ENCODE measurements at places on chromosomes 11 and 22. TPM values are rescaled to one million over a fixed set of nuclear protein-coding genes. Genes with fewer than 3 reads are reported as not detected.
A peak's percentile ranks its signal among the peaks of the same experiment; 100 is the strongest.

CCDC73 gene
- not detected for total RNA-seq

DNA sequence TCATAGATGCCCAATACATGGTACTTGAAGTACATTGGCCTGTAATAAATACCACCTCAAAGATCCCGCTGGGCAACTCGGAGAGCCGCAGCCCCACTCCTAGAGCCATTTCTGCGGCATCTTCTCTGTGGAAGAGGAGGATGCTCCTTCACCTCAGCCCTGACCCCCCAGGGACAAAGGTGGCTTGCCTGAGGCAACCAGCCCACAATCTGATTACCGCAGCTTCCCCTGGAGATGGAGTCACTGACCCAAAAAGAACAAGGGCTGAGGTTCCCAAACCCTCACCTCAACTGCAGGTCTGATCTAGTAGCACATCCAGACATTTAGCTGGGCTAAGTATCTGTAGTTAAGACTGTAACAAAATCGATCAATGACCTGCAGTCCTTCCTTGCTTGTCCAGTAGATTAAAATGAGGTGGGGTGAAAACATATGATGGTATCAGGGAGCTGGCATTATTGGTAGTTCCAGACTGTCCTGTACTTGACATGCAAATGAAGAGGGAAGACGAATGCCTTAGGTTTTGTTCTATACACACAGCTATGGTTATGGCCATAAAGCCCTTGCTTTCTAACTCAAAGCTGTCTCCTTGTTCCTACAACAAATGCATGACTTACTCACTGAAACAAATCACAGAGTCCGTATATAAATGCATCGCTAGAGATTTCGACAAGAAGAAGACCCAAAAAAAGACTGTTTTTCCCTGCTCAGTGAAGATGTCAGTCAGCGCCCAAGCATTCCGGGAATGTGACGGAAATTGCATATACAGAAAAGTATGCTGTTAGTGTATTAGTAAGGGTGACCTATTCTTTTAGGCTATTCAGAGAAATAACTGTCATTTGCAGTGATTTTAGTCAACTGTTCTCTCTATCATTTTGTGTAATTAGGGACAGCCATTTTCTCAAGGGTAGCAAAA is 33.7 kb downstream of the C11orf71 start:
- peak; percentile 53 for DNase-seq

DNA sequence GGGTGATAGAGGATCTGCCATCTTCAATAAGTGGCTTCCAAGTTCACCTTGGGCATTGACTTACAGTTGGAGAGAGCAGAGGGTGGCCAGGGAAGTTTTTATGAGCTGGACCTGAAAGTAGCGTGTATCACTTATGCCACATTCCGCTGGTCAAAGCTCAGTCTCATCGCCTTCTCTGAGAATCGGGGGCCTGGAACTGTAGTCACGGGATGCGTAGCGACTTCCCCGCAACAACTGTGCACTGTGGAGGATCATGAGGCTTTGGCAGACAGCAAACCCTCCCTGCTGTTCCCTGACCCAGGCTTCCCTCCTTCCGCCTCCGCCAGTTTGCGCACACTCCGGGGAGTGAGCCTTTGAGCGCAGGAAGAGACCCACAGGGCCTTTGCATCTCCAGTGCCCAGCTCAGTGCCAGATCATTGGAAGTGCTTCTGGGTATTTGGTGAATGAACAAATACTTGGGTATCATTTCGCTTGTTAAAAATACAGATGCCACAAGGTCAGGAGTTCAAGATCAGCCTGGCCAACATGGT is 95.5 kb downstream of the CEP164 start:
- DNase-seq: no peak

DNA sequence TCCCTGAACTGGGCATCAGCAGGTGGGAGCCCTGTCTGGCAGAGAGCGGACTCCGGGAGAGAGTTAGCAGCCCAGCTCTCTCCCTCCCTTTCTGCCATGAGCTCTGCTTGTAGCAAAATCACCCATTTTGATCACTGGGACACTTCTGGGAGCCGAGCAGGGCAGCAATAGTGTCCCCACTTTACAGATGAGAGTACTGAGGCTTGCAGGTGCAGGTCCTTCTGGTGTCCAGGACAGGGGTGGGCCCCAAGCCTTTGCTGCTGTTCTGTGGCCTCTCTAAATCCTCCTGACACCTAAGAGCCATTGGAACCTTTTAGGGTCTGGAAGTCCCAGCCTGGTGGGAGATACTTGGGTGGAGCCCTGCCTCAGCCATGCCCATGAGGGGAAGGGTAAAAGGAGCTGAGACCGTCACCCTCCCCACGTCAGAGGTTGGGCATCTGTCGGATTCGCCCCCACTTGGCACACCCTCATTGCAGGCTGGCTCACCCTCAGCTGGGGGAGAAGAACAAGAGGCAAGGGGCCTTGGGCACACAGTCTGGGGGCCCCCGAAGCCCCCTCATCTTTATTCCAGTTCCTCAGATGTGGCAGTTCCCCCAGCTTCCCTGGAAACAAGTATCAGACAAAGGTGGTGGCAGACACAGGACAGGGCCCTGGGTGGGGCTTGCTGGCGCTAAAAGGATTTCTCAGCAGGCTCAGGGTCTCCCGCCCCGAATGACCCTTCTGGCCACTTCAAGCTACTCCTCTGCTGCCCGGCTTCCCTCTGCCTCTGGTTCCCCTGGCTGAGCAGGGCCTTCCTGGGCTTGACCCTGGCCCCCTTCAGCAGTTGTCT is 4.5 kb downstream of the RIN1 start:
- no peak for DNase-seq

DNA sequence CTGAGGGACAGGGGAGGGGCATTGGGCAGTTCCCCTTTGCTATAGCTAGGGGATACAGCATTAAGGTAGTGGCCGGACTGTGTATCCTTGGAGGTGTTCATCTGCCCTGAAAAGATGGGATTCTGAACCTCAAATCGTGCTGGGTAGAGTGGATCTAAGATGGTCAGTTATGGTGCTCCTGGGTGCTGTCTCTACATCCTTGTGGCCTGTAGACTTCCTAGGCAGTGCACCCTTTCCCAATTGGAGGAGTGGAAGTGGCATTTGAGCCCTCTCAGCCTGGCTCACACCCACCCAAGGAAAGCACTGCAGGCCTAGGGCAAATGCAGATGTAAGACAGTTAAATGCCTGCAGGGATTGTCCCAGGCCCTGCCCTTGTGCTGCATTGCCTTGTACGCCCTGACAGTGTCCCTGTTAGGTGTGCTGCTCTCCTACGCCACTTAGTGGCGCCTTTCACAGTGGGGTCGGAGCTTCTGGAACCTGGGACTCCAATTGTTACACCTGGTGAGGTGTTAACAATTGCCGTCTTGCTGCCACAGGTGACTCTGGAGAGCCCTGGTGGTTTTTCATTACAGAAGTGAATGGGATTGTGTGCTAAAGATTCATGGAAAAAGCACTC is 35.0 kb downstream of the PPFIBP2 start:
- no peak for DNase-seq

DNA sequence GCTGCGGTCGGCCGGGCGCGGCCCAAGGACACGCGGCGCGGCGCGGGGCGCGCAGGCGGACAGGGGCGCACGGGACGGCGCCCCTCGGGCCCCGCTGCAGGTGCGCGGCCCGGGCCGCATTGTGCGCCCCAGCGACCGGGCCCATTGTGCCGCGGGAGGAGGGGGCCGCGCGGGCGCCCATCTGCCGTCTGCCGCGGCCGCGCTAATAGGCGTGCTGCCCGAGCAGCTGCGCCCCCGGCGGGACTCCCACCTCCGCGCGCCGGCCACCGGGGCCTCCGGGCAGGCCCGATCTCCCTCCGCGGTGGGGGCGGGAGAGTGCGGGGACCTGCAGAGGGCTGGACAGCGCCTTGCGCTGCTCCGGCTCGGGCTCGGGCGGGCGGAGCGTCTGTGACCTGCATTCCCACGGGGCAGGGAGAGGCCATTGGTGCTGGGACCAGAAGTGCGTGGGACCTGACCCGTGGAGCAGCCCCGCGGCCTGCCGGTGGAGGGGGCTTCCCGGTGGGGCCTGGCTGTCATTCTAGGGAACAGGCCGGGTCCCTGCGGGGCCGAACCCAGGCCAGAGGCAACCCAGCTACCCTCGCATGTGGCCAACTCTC is 933 bp downstream of the BRSK2 start:
- peak; percentile 15 for DNase-seq
